Activated CD4-positive, alpha-beta T cell treated with anti-CD3 and anti-CD28 coated beads, Interleukin-2, amount 50 U/mL, for 24 hours (primary cell): ENCODE measurements at places on chromosomes 6 and 20.

DNA sequence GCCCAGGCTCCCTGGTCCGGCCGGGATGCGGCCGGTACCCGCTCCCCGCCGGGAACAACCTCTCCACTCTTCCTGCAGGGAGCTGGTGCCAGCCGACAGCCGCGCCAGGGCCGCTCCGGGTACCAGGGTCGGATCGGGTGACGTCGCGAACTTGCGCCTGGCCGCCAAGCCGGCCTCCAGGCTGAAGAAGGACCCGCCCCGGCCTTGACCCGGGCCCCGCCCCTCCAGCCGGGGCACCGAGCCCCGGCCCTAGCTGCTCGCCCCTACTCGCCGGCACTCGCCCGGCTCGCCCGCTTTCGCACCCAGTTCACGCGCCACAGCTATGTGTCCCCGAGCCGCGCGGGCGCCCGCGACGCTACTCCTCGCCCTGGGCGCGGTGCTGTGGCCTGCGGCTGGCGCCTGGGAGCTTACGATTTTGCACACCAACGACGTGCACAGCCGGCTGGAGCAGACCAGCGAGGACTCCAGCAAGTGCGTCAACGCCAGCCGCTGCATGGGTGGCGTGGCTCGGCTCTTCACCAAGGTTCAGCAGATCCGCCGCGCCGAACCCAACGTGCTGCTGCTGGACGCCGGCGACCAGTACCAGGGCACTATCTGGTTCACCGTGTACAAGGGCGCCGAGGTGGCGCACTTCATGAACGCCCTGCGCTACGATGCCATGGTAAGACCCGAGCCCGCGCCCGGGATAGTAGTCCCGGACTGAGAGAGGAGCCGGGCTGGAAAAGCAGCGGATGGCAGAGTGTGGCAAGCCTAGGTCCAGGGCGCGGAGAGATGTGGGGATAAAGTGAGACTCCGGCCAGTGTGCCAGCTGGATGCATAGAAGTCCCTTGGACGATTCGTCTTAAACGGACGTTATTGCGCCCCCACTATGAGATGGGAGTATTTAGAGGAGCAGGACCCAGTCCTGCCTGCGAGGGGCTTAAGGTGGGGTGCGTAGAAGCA, at the start of gene NT5E:
Gene NT5E (plus strand): TSS at position 266 of the 942 bp plus-strand sequence. CDS start 57 bp downstream, at position 323.
- no peak for DNase-seq

DNA sequence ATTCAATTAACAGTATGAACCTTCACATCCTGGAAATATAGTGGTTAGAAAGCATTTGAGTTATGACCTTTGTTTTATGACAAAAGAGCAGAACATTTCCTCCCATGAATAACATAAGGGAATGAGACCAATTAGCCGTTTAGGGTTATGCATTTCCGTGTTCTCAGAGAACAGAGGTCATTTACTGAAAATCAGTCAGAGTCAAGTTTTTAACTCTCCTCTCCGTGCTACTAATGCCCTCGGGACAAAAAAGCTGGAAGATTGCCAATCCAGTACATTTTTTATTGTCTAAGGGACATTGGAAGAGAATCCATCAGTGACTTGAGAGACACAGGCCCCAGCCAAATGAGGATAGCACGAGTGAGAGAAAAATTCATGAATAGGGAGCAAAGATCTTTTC, 632.7 kb downstream of the RFPL4B start:
- no peak for DNase-seq

DNA sequence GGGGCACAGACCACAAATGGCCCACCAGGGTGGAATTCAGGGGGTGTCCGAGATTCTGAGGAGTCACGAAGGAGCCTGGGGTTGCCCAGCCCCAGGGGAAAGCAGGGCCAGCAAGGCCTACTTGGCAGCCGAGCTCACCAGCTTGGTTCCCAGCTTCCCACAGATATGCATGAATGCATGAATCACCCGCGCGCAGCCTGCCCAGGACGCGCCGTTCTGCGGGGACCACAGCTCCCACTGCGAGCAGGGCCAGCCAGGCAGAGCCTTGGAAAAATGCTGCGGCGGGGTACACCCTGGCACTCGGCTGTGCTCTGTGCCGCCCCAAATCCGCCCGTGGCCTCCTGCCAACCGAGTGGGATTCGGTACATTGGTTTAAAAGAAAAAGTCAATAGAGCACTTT, 211.0 kb downstream of the NFATC2 start:
- no peak for DNase-seq

DNA sequence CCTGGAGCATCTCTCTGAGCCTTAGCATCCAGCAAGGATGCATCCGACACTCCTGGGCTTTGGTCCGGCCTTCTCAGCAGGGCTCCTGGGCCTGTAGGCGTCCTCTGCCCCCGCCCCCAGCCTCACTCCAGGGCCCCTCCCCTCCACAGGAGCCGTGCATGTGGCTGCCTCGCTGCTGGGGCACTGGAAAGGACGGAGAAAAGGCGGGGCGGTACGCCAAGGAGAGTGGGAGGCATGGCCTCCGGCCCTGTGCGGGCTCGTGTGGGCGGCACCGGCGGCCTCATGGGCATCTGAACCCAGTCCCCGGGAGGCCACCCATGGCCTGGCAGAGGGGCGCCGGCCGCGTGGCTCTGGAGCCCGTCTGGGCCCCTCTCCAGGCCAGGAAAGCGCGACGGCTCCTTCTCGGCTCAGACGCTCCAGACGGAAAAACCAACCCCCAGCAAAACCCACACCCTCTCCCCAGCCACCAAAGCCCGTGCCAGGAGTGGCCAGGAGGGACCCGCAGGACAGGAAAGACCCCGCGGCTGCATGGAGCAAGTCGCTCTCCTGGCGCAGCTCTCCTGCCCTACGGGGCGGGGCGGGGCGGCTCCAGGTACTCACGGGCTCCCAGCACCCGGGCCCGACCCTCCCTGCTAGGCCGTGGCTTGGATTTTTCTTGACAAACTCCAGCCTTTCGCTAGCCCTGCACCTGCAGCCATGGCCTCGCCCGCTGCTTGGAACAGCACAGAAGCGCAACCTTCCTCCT, 419.9 kb downstream of the QKI start:
- no peak for DNase-seq

GRCh38 chr6:23650676-23651075, 475.3 kb upstream of the NRSN1 start:
- no peak for DNase-seq

DNA sequence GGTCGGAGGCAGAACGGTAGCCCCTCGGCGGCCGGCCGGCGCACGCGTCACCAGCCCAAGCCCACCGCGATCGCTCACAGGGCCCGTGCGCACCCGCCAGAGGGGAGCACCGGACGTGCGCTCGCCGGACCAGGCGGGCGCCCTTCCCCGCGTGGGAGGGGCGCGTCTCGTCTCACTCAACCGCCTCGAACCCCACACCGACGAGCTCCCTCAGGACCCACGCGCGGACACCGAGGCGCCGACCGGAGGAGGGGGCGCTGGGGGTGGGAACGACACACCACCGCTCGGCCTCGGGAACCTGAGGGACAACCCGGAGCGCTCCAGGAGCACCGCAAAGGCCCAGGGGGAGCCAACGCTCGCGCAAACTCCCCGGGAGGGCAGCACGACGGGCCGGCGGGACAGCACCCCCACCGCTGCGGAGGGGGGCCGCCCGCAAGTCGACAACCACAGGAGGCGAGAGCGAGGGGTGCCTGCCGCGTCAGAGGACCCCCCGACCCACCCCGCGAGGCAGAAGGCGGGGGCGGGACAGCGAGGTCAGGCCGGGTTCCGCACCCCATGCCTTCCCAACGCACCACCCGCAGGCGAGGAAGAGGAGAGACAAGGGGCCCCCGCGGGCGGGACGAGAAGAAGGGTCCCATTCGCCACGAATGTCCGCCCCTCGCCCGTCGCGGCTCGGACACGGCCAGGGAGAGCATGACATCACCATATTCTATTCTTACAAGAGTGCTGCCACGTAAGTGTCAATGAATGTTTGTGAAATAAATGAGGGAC, 512.7 kb upstream of the ZNF337 start:
- peak; percentile 4 for DNase-seq

GRCh38 chr20:17936286-17936760, 32.3 kb downstream of the SNX5 start:
- no peak for DNase-seq

GRCh38 chr20:4064144-4064909, 49.0 kb upstream of the RNF24 start:
- no peak for DNase-seq

GRCh38 chr6:3638662-3639061, 112.9 kb downstream of the PXDC1 start:
- no peak for DNase-seq

- no peak for DNase-seq
These were observed 249.7 kb downstream of the TTLL2 start for GRCh38 chr6:167574431-167575151.

DNA sequence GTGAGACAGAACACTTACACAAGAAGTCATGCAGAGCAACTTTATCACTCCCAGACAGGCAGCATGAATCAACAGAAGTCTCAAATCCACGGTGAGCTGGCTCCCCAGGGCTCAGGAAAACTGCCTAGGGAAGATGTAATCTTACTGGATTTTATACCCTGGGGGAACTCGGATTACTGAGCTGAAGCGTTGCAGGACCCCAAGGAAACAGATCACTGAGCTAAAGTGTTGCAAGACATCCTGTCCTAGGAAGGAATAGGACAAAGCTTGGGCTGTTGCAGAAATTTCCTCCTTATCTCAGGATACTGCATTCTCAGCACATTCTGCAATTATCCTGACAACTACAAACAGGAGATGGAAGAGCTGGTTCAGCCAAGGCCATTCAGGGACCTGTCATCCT, 224.8 kb downstream of the TFAP2A start:
- no peak for DNase-seq

- no peak for DNase-seq
These were observed 24.6 kb downstream of the MYLK4 start for GRCh38 chr6:2725999-2726567.
